ENCODE measurements at places on chromosomes 1 and 21.

- no peak for DNase-seq
Measured at GRCh38 chr1:98049370-98050135, 128.7 kb upstream of the DPYD start.

DNA sequence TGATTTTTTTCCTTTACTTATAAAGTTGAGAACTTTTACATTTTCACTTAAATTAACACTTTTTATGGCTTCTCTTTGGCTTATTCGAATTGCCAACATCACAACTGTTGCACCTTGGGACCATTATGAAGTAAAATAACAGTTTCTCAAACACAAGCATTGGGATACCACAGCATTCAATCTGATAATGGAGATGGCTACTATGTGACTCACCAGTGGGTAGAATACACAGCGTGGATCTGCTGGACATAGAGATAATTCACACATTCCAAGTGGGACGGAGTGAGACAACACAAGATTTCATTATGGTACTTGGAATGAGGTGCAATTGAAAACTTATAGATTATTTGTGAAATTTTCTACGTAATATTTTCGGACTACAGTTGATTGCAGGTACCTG lies 68.0 kb downstream of the ADAMTS1 start:
- DNase-seq = no peak

DNA sequence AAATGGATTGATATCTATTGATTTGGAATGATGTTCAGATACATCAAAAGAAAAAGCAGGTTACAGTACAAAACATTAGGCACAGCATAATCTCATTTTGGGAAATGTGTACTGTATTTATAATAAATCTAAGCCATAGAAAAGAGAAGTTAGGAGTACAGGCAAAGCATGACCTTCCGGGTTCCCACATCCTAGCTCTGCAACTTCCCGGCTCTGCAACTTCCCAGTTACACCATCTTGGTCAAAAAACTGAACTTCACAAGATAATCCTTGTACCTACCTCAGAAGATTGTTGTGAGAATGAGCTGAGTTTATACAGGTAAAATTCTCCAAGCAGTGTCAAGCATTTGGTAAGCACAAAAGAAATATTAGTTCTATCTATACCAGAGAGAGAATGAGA lies 21.7 kb upstream of the SLC44A3 start:
- no peak for DNase-seq

GRCh38 chr1:200240656-200241055 lies 169.2 kb downstream of the ZNF281 start:
- no peak for DNase-seq

DNA sequence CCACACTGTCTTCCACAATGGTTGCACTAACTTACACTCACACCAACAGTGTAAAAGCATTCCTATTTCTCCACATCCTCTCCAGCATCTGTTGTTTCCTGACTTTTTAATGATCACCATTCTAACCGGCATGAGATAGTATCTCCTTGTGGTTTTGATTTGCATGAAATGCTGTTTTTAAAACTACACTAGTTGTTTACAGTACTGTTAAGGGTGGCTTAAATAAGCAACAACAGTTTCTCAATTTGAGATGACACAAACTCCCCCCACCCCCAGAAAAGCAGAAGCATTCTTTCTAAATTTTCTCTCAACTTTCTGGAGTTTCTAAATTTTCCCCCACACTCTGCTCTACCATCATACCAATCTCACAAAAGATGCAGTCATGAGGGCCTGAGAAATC lies 7.1 kb upstream of the SLAMF7 start:
- no peak for DNase-seq

DNA sequence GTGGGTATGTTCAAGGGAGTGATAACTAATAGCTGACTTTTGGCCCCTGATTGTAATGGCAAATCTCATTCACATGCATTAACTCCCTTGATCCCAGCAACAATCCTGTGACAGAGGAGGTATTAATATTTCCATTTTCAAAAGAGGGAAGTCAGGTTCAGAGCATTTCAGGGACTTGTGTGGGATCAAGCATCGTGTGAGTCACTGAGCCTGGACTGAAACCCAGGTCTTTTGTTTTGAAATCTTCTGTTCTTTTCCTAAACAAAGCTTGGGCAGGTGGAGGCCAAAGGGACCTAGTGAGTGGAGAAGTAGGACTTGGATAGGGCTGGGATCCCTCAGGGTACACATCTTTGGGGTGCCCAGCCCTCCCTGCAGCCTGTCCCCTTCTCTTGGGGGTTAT lies 37.9 kb downstream of the ETNK2 start:
- DNase-seq = no peak

DNA sequence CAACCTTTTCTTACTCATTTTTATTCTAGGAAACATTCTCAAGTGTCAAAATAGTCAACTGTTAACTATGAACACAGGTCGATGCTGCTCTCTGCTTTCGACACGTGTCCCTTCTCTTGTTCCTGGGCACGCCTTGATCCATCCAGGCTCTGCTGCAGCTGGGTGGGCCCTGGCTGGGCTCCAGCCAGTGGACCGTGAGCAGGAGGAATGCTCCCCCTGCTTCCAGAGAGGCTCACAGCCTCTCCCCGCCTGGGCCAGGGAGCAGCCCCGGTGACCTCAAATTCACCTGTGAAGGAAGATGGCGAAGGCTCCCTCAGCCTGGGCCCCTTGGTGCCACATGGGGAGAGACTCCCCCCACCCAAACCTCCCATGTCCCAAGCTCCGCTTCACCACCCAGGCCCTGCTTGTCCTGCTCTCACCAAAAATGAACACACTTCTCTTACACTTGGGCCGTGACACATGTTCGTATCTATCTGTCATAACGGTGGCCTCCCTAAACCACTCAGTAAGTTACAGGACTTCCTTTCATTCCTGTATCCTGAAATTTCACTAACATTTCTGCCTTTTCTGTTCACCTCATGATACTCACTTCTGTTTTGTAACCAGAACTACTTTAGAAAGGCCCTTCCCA lies 24.6 kb upstream of the ADARB1 start:
- no peak for DNase-seq

DNA sequence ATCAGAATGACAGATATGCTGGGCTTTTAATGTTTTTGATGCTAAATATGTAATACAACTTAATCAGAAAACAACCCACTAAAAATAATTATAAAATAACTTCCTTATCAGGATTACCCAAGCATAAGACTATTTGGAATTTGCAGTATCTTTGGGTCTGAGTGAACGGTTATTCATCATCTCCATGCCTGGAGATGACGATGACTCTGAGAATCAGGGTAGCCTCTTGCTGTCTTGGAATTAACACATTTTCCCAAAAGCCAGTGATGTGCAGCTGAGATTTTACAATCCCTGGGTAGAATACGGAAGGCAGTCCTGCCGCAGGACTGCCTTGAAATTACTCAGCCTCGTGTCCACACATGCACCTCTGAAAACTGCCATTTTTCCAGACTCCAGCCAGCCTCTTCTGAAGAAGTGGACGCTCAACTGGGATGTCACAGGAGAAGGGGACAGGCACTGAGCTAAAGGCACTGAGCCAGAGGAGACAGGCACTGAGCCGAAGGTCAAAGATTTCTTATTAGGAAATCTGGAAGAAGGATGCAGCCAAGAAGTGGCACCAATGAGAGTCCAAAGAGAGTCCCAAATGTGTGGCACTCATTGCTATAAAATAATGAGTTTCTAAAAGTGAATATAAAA lies 85.5 kb downstream of the PGBD5 start:
- DNase-seq = no peak

DNA sequence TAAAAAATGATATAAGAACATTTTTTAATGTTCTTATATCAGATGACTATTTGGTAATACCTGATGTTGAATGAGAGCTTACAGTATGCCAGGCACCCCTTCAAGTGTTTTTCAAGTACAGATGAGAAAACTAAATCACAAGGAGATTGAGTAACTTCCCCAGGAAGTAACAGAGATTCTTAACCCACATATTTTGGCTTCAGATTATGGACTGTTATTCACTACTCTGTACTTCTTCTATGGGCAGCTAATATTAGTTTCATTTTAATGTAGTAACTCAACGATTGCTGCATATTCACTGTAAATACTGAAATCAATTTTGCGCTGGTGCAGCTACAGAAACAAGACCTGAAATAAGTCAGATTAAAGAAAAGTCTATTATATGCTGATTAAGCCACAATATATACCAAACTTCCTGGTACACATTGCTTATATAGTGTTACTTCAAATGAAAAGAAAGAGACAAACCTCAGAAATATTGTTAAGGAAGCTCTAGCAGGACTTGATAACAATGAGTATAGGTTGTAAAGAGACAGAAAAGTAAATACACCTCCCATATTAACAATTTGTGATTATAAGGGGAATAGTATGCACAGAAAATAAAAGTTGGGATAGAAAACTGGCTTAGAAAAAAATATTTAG lies 19.7 kb downstream of the DPYD start:
- DNase-seq = no peak

DNA sequence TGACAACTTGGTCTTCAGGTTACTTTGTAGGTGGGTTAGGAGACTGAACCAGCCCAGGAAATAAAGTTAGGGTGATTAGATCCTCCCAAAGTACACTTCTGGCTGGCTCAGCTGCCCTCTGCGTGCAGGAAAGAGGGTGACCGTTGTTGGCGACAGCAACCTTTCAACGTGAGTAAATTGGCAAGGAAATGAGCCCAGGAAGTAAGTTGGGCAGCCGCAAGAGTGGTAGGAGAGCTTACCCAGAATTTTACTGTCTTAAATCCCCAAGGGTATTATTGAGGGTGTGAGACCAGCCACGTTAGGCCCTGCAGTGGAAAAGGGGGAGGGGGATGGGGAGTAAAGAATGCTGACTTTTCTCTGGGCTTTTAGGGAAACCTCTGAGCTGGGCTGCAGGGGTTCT lies 1.6 kb downstream of the TENT5C start:
- no peak for DNase-seq

DNA sequence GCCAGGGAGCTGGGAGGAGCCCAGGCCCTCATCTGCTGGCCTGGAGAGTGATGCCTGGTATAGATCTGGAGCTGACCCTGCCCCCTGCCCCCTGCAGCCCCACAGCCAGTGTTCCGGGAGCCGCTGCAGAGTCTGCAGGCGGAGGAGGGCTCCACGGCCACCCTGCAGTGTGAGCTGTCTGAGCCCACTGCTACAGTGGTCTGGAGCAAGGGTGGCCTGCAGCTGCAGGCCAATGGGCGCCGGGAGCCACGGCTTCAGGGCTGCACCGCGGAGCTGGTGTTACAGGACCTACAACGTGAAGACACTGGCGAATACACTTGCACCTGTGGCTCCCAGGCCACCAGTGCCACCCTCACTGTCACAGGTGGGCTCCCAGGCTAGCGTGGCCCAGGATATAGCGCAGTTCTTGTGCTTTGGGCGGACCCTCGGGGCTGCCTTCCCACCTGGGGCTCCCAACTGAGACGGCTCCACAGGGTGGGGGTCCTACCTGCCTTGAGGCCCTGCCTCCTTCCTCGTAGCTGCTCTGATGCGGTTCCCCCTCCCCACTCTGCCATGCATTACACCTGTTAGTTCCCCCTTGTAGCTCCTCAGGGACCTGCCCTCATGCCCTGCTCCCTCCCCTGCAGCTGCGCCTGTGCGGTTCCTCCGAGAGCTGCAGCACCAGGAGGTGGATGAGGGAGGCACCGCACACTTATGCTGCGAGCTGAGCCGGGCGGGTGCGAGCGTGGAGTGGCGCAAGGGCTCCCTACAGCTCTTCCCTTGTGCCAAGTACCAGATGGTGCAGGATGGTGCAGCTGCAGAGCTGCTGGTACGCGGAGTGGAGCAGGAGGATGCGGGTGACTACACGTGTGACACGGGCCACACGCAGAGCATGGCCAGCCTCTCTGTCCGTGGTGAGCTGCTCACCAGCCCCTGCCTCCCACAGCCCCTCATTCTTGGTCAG lies 98.7 kb downstream of the OBSCN start:
- DNase-seq = no peak

GRCh38 chr1:17488995-17489767 lies 49.7 kb upstream of the RCC2 start:
- DNase-seq = no peak

GRCh38 chr1:54453509-54453908 lies 47.3 kb upstream of the SSBP3 start:
- no peak for DNase-seq
